ENCODE measurements at places on chromosomes 2 and 18. TPM values are rescaled to one million over a fixed set of nuclear protein-coding genes. Genes with fewer than 3 reads are reported as not detected.

HAAO gene
- total RNA-seq = 0.72 TPM

CPS1 gene
- 21.7 TPM for total RNA-seq

FNDC4 gene
- 21.4 TPM for total RNA-seq

SLC30A3 gene
- total RNA-seq = under 0.01 TPM

SERPINB10 gene
- 0.29 TPM for total RNA-seq

Measured in osteoblast (primary cell).